NCI-H1694 (cell line): ENCODE measurements at places on chromosomes 7 and 10.

GRCh38 chr10:97686301-97686961, 610 bp downstream of the AVPI1 start:
- DNase-seq: no peak

GRCh38 chr7:158683541-158683940, 21.1 kb downstream of the NCAPG2 start:
- DNase-seq: no peak

DNA sequence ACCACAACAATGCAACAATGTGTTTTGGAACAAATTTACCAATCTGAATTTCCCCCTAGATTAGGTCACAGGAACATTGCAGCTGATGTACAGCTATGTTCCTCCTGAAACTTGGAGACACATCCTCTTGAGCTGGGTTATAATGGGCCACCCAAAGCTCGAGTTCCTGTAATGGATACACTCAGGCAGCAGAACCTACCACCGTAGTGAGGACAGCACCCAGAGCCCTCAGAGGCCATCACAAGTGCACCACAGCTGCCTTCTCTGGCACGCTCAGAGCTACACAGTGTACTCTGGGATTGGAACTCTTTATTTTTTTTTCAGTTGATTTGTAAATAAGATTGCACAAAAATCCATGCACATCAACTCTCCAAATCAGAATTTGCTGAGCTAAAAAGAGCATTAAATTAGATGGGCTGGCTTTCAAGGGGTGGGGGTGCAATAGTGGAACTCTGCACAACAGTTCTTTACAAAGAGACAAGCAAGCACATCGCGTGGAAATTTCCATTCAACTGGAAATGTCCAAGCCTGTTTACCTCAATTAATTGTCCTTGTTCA, 56.7 kb downstream of the EGFR start:
- DNase-seq: no peak

- DNase-seq: no peak
Observed at GRCh38 chr7:40595129-40595528, 460.3 kb downstream of the SUGCT start.

- no peak for DNase-seq
Observed at GRCh38 chr10:118926903-118927302, 102.6 kb upstream of the NANOS1 start.

DNA sequence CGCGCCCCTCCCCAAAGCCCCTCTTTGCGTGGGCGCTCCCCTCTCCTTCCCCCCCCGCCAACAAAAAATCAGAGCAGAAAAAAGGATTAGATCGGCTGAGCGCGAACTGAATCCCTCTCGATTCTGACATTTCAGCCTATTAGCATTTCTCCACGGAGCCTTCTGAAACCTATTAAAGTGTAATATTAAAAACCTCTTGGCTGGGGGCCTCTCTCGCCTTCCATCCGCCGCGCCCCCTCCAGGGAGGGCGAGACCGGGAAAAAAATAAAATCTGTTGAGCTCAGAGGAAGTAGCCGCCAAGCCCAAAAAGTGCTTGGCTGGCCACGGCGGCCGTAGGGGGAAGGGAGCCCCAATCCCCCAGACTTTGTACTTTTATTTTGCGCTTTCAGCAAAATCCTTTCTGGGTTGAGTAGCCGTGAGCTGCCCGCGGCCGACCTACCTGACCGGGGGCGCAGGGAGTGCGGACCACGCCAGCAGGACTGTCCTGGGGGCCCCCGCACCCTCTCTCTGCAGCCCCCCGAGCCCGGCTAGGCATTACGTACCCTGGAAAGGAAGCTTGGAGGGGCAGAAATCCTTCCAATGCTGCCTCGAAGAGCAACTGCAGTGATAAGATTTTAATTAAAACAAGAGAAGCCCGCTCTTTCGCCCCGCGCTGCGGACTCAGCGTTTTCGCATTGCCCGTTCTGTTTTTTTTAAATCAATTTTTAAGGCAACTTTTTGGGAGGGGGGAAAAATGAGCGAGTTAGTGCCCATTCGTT, 1.3 kb upstream of the TNRC18 start:
- DNase-seq: peak; percentile 34

- no peak for DNase-seq
Observed at GRCh38 chr7:110027385-110027784, 1063.5 kb upstream of the LRRN3 start.

DNA sequence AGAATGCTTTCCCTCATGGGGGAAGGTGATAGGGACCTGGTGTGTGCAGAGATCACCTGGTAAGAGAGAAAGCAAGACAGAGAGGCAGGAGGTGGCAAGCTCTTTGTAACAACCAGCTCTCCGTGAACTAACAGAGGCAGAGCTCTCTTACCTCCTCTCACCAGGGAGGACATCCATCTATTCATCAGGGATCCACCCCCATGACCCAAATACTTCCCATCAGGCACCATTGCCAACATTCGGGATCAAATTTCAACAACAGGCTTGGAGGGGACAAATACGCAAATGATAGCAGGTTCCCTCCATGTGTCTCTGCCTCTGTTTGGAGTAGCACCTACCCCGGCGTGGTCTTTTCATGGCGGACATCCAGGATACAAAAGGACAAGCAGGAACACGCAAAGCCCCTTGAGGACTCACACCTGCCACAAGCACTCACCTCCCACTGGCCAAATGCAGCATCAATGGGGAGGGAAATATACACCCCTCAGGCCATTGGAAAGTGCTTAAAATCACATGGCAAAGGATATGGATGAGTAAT, 431.2 kb upstream of the AUTS2 start:
- DNase-seq: no peak

- no peak for DNase-seq
Observed at GRCh38 chr10:130772056-130772455, 539.5 kb downstream of the TCERG1L start.

DNA sequence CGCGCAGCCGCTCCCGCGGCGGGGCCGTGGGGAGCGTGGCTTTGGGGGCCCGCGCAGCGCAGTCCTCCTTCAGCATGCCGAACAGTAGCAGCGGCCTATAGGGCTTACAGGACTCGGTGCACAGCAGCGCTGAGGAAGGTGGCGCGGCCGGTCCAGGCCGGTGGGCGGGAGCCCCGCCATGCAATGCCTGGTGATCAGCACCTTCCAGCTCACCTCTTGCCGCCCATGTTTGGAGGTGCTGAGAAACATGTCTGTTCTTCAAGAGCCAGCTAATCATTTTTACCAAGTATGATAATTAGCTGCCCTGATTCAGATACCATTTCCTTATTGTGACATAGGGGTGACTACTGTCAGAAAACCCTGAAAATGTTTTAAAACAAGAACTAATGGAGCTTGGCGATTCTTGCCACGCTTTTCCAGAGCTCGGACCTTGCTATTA, 33.5 kb upstream of the SFTPD start:
- no peak for DNase-seq

DNA sequence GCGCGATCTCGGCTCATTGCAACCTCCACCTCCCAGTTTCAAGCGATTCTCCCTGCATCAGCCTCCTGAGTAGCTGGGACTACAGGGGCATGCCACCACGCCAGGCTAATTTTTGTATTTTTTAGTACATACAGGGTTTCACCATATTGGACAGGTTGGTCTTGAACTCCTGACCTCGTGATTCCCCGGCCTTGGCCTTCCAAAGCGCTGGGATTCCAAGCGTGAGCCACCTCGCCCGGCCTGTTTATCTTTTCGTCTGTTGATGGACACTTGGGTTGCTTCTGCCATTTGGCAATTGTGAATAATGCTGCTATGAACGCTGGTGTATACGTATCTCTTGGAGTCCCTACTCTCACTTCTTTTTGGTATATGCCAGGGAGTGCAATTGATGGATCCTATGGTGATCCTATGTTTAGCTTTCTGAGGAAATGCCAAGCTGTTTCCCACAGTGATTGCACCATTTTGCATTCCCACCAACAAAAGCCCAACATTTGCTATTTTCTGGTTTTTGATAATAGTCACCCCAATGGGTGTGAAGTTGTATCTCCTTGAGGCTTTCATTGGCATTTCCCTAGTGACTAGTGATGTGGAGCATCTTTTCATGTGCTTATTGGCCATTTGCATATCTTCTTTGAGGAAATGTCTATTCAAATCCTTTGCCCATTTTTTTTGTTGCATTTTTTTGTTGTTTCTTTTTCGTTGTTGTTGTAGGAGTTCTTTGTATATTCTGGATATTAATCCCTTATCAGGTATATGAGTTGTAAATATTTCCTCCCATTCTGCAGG, 3.5 kb downstream of the ANTXRL start:
- no peak for DNase-seq

- no peak for DNase-seq
Observed at GRCh38 chr7:129225931-129226572, 1.2 kb downstream of the AHCYL2 start.

DNA sequence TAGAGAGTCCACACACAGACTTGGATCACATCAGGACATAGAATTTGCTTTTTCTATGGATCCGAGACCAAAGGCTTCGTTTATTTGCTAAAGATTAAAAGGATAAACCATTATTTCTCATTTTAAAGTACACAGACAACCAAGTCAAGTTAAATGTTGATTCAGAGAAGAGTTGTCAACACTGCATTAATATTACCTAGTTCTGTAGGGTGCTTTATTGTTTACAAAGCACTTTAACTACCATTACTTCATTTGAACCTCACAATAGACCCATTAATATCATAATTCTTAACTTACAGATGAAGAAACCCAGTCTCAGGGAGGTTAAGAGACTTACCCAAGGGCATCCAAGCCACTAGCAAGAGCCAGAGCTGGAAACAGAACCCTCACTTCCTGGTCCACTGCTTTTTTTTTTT, 43.2 kb upstream of the GSAP start:
- DNase-seq: no peak
